T follicular helper cell (primary cell): ENCODE measurements at places on chromosomes 6 and 20.

GRCh38 chr20:2899243-2899642, 26.0 kb downstream of the PTPRA start:
- no peak for DNase-seq

GRCh38 chr6:73800997-73801396, 105.0 kb downstream of the CD109 start:
- DNase-seq: no peak

DNA sequence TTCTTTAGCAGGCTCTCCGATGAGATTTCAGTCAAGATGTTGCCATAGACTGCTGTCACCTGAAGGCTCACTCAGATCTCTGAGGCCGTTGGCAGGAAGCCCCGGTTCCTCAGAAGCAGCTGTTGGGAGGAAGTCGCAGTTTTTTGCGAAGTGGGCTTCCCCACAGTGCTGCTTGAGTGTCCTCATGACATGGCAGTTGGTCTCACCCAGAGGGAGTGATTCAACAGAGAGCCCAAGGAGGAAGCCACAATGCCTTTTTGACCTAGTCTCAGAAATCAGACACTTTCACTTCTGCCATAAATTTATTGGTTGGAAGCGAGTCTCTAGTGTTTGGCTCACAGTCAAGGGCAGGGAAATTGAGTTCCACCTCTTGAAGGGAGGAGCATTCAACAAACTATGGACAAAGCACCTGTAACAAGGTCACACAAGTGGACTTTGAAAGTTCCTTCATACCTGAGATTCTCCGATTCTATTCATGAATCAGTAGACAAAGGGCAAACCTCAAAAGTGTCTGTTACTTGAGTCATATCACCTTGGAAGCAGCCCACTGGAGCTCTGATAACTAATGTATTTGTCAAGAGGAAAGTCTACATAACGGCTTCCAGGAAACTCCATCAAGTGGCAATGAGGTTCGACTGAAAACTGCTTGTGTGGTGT, 208.3 kb downstream of the TASP1 start:
- DNase-seq: no peak

GRCh38 chr20:18985551-18985950, 172.0 kb downstream of the SCP2D1 start:
- DNase-seq: no peak

GRCh38 chr6:23870496-23870895, 255.5 kb upstream of the NRSN1 start:
- no peak for DNase-seq

GRCh38 chr6:108690326-108691049, 129.8 kb downstream of the FOXO3 start:
- DNase-seq: no peak

- no peak for DNase-seq
Observed at GRCh38 chr6:45724511-45724910, 291.1 kb downstream of the CLIC5 start.

DNA sequence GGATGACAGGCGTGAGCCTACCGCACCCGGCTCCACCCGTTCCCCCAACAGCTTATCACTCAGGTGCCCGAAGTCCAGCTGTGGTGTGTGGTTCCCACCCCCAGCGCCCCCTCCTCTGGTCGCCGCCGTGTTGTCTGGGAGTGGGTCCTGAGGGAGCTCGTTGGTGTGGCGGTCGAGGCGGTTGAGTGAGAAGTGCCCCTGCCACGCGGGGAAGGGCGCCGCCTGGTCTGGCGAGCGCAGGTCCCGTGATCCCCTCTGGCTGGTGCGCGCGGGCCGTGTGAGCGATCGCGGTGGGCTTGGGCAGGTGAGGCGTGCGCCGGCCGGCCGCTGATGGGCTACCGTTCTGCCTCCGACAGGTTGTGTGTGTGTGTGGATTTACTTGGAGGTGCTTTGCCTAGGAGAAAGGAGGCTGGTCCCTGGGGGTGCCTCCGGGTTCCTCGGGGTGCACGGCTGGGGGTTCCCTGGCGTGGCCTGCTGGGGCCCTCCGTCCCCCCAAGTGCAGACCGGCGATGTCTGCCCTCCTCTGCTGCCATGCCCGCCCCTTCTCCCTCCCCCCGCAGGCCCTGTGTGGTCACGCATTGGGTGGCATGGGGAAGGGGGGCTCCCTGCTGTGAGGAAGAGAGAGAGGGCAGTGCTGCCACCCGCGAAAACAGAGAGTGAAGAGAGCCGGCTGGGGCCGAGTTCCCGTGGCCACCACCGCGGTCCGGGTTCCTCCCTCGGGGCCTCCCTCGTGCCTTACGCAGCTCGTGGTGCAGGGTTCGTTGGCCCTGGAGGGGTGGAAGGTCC, 336.0 kb upstream of the DEFB115 start:
- DNase-seq: no peak

GRCh38 chr6:19860235-19860877, 23.2 kb downstream of the ID4 start:
- no peak for DNase-seq

DNA sequence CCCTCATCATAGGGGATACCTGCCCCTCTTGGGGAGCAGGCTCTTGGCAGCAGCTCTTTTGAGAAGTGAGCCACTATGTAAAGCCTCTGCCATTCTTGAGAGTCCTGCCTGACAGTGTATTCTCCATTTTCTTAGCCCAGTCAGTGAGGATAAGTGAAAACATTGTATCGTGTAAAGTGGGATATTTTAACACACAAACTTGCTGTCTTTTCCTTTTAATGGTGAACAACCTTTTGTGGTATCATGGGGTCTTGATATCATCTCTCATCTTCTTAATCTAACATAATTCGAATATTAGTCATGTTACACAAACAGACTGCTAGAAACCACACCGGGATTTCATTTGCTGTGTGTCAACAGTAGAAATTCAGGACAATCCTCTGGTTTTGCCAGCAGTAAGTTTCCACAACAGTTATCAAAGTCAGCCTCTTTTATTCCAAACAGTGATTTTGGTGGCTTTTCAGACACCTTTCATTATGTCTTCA, 136.2 kb downstream of the HIVEP1 start:
- no peak for DNase-seq

DNA sequence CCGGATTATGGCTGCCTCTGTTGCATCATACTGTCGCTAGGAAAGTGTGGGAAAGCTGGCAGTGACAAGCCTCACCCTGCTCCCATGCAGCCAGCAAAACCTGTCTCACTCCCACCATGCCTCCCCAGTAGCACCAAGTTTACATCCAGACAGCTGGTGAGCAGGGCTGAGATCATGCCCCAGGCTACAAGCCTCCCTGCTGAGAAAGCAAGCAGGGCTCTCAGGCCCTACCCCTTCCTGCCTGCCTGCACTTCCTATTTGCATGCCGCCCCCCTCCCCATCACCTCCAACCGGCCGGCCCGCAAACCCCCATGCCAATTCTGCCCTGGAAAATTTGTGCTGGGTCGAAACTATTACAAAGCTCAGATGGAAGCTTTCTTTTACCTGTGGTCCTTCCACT, 408.2 kb upstream of the FKBP1C start:
- DNase-seq: no peak

GRCh38 chr6:118678866-118679265, 27.5 kb upstream of the CEP85L start:
- no peak for DNase-seq

DNA sequence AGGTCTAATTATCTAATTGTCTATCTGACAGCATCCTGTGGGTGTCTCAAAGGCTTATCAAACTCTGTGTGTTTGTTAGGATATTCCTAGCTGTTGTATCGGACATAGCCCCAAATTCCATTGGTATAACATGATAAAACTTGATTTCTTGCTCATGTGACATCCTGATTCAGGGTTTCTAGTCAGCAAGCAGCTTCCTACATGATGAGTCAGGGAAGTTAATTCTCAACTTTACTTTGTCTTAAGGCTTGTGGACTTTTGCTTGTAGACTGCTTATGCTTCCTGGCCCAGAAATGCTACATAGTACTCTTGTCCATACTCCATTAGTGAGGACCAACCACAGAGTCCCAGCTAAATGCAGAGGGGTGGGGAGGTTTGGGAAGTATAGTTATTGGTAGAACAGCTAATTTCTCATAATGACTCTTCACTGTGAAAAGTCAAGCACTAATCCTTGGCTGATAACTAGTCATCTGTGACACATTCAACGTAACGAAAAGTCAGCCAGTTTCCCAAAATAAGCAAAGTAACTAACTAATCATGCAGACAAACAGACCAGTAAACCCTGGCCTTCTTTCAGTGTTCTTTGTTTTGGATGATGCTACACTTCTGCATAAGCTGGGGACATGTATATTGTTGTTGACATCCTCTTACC, 25.8 kb downstream of the NKAIN2 start:
- no peak for DNase-seq

DNA sequence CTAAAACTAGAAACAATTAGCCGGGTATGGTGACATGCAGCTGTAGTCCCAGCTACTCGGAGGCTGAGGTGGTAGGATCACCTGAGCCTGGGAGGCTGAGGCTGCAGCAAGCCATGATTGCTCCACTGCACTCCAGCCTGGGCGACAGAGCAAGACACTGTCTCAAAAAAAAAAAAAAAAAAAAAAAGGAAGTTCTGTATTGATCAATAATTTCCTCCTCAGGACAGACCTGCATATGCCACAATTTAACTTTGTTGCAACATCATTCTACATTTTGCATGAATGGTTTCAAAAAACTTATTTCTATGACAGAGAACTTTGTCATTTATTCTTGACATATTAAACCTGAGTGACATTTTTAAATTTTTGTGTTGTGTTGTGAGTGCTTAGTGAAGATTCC, 5.5 kb downstream of the DNAJC5 start:
- DNase-seq: no peak

- DNase-seq: no peak
Observed at GRCh38 chr6:130962966-130963365, 100.1 kb downstream of the EPB41L2 start.

DNA sequence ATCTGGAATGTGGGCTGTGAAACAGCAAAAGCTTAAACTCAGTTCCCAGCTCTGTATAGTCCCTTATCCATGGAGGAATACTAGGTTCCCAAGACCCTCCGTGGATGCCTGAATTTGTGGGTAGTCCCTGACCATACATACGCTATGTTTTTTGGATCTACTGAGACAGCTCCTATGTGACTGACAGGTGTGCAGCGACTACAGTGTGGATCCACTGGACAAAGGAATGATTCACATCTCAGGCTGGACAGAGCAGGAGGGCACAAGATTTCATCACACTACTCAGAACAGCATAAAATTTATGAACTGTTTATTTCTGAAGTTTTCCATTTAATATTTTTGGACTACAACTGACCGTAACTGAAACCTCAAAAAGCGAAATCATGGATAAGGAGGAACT, 125.3 kb downstream of the MAP7 start:
- no peak for DNase-seq

- no peak for DNase-seq
Observed at GRCh38 chr6:106608080-106608668, 21.1 kb downstream of the RTN4IP1 start.

DNA sequence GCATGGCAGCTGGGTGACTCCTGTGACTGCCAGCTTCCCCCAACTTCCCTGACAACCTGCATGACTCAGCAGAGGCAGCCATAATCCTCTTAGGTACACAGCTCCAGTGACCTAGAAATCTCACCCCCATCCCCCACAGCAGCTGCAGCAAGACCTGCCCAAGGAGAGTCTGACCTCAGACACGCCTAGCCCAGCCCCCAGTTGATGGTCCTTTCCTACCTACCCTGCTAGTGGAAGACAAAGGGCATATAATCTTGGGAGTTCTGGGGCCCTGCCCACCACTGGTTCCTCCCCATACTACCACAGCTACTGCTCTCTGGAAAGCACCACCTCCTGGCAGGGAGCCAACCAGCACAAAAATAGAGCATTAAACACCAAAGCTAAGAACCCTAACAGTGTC, 90.2 kb downstream of the F13A1 start:
- no peak for DNase-seq

GRCh38 chr6:13998356-13998755, 73.6 kb downstream of the RNF182 start:
- no peak for DNase-seq

- no peak for DNase-seq
Observed at GRCh38 chr6:47626782-47627181, 71.6 kb upstream of the ADGRF4 start.

DNA sequence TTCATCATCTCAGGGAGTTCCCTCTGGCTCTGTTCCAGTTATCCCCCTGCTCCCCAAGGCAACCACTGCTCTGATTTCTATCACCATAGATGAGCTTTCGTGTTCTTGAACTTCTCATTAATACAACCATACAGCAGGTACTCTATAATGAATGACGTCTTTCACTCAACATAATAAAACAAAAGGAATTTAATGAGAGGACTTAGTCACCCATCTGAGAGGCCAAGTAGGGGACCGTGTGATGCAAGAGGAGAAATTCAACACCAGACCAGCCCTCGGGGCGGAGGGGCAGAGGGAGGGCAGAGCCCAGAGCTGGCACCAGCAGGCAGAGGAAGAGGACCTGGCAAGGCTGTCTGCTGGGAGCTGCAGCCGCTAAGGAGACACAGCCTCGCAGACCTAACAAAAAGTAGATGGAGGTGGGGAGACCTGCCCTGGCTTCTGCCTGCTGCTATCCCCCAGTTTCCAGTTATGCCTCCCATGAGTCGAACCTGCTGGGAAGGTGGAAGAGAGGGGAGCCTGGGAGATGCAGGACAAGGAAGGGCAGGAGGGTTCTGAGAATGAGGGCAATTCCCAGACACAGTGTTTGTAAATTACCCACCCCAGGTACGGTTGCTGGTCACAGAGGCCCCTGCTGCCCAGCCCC, 13.8 kb downstream of the CCN5 start:
- no peak for DNase-seq

DNA sequence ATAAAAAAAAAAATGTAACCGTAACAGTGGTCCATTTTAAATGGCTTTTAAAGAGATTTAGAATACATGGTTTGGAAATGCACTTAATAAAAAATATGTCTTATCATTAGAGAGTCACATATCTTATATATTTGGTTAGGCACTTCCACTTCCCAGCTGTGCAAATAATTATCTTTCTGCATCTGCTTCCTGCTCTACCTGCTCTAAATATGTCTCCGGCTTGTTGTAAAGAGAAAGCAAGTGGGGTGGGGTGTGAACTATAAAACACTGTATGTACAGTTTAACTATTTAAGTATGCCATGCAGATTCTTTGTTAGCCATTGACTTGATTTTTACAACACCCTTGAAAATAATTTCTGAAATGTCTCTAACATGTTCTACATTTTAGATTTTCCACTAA, 106.3 kb downstream of the NKAIN2 start:
- no peak for DNase-seq

- no peak for DNase-seq
Observed at GRCh38 chr6:166500246-166500645, 86.2 kb downstream of the RAMACL start.

DNA sequence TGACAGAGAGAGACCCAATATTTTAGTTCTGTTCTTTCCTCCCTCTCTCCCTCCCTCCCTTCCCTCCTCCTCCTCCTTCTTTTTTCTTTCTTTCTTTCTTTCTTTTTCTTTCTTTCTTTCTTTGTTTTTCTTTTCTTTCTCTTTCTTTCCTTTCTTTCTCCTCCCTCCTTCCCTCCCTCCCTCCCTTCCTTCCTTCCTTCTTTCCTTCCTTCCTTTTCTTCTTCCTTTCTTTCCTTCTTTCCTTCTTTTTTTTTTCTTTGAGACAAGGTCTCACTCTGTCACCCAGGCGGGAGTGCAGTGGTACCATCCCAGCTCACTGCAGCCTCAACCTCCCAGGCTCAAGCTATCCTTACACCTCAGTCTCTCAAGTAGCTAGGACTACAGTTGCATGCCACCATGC, 28.4 kb downstream of the ARHGAP40 start:
- DNase-seq: no peak
